ENCODE measurements at places on chromosomes 5 and 9. TPM values are rescaled to one million over a fixed set of nuclear protein-coding genes. Genes with fewer than 3 reads are reported as not detected.

DNA sequence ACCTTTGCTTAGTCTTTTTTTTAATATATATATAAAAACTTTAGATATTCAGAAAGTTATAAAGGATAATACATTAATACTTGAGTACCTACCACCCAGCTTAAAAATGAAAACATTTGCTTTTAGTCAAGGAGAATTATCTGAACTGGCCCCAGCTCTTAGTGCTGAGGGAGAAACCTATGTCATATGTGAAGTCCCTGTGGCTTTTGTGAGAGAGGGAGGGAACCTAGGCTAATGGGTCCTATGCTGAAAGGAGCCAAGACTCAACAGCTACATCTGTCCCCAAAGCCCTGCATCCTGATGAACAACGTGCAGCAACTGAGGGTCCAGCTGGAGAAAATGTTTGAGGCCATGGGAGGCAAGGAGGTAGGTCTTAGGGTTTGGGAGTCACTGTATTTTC, 92.0 kb upstream of the RUSC2 start:
- DNase-seq, result no peak

DNA sequence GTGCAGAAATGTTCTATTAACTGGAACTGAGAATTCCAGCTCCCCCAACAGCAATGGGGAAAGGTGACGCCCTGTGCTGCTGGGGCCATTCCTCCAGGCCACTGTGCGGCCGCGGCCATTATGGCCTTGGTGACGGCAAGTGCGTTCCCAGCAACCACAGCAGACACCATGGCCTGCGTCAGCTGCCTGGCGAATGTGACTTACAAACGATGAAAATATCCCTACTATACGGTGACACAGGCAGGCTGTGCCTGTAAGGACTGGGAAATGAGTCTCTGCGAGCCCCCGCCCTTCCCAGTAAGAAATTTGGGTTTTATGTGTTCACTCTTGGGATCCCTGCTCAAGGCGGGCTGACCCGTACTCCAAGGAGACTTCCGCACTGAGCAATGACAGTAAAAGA, 20.6 kb downstream of the CLPTM1L start:
- no peak for DNase-seq

CCDC152 gene
- total RNA-seq, result not detected

DNA sequence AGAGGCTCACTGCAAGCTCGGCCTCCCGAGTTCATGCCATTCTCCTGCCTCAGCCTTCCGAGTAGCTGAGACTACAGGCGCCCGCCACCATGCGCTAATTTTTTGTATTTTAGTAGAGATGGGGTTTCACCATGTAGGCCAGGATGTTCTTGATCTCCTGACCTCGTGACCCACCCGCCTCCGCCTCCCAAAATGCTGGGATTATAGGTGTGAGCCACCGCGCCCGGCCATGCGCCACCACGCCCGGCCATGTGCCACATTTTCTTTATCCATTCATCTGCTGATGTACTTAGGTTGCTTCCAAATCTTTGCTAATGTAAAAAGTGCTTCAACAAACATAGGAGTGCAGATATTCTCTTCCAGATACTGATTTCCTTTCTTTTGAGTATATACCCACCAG, 408.6 kb downstream of the CAAP1 start:
- no peak for DNase-seq

DNA sequence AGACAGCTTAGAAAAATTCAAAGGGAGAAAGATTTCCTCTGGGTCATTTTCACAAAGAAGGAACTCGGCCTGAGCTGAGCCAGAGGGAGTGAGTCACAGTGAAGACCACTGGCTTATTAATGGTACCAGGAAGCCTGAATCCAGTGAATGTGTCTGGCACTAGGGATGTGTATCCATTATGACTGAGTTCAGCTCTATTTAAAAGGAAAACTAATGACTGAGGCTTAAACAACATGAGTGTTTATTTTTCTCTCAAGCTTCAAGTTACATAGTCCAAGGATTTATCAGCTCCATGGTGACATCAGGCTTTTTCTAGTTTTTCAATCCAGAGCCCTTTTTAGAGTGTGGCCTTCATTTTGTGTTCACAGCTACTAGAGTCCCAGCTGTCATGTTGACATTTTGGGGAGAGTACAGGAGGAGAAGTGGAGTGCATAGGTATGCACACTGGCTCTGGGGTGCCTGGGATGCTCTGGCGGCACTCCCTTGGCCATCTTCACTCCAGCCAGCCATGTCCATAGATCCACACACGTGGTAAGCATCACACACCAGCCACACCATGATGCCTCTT, 159.5 kb upstream of the ERCC6L2 start:
- DNase-seq, result no peak

- DNase-seq, result no peak
These were observed 74.3 kb upstream of the MARCHF11 start for GRCh38 chr5:16253856-16254255.

DNA sequence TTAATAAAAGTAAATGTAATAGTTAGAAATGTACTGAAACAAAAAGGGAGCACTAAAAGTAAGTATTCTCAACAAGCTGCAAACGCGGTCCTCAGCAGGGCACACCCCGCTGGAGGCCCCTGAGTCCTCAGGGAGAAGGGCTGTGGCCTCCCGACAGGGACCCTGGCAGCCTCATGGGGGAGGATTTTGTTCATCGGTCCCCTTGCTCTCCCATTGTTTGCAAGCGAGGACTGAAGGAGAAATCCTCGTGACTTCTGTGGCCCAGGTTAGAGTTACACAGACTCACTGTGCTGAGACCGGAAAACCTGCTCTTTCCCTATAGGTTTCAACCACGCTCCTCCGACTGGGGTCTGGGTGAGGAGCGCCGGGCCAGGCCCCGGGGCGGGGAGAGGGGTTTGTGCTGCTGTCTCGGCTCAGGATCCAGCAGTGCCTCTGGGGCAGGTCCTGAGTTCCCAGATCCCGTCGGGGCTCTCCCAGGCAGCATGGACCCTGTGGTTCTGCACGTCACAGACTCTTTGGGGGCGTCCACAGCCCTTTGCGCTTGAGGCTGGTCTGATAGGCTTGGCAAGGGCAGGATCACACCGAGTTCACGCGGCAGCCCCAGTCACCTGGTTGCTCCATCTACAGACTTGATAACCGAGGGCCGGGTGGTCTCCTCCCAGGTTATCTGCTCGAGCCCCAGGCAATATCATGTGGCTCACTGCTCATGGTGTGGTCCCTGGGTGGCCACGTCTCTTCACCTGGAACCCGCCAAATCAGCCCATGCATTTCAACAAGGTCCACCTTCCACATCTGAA, 38.8 kb downstream of the MRPL36 start:
- no peak for DNase-seq

GRCh38 chr5:81010336-81011169, 50.4 kb downstream of the RASGRF2 start:
- peak; percentile 11 for DNase-seq

ZFP2 gene
- total RNA-seq, result not detected

GRCh38 chr5:145591578-145591977, 243.6 kb downstream of the PRELID2 start:
- no peak for DNase-seq

PIP5KL1 gene
- 18.4 TPM for total RNA-seq

DNA sequence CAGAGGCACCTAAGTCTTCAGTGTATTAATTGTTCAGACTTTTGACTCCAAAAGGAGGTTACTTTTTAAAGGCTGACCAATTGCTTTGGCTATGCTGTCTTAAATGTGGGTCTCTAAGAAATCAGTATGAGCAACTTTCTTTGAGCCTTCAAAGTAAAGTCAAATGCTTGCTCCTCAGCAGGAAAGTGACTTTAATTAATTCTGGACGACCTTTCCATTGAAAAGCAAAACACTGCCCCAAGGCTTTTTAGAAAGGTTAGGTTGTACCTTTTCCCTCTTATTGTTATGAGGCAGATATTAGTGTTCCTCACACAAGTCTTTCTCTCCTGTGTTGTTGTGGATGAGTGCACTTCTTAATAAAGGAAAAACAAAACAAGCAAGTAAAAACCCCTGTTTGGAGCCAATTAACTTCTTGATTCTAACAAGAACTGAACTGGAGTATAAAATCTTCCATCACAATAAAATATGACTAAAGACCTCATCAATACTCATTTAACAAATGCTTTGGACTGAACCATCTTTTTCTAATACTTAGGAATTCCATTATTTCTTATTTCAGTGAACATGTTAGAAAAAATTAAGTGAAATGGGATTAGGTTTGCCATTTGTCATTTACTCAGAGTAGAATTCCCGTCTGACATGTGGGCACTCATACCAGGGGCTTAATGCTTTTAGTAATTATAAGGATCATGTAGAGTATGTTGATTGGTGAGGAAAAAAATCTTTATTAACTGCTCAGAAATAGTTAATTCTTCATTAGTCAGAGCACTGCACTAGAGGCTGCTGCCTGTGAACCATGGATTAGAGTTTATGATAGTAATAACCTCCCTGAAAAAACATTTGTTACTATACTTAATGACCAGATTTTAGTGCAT, 159.1 kb upstream of the ZNF608 start:
- DNase-seq, result no peak

DMRT3 gene
- not detected for total RNA-seq

GRCh38 chr9:109894921-109895758, 115.1 kb downstream of the PALM2AKAP2 start:
- DNase-seq, result no peak

DNA sequence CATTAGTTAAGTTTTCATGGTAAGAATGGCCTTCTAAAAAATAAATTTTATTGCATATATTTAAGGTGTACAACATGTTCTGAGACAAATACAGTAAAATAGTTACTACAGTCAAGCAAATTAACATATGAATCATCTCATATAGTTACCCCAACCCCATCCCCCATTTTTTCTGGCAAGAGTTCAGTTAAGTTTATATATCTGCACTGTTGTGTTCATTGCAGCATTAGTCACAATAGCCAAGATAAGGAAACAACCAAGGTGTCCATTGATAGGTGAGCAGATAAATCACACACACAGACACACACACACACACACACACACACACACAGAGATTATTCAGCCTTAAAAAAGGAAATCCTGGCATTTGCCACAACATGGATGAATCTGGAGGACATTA, 37.2 kb upstream of the OTULIN start:
- DNase-seq, result no peak
